ENCODE measurements at places on chromosomes 3 and 15. TPM values are rescaled to one million over a fixed set of nuclear protein-coding genes. Genes with fewer than 3 reads are reported as not detected.
A peak's percentile ranks its signal among the peaks of the same experiment; 100 is the strongest.

DNA sequence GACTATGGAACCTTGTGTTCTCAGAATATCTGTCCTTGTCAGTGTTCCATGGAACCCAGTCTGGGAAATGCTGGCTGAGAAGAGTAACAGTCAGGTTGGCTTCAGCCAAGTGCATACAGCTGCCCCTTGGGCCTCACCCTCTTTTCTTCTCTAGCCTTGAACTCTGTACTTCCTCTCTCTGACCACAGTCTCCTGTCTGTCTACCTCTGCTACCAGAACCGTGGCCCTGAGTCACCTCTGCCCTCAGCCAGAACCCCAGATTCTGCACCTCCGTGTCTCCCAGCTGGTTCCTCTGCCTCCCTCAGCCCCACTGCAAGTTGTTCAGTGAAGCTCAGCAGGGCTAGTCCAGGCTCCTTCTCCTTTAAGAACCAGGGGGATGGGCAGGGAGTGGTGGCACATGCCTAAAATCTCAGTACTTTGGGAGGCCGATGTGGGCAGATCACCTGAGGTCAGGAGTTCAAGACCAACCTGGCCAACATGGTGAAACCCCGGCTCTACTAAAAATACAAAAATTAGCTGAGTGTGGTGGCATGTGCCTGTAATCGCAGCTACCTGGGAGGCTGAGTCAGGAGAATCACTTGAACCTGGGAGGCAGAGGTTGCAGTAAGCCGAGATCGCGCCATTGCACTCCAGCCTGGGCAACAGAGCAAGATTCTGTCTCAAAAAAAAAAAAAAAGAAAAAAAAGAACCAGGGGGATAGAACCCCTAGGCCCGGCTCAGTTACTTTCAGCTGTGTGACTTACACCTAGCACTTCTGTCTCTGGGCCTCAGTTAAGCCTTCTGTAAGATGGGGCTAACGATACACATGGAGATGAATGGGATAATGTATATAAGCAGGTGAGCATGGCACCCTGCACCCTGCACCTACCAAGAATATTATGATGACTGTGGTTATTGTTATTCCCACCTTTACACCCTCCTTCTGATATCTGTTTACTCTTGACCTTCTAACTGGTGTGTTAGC, 24.3 kb upstream of the TATDN2 start:
- peaks cover 30% of the 10 kb centered on the region for H3K4me1 ChIP-seq
- H3K4me3 ChIP-seq: no peak overlapping the region
- H3K27me3 ChIP-seq: no peaks in the 10 kb centered on the region
- H3K36me3 ChIP-seq: no peaks in the 10 kb centered on the region
- no peak overlapping the region for H3K27ac ChIP-seq
- DNase-seq: no peak

DNA sequence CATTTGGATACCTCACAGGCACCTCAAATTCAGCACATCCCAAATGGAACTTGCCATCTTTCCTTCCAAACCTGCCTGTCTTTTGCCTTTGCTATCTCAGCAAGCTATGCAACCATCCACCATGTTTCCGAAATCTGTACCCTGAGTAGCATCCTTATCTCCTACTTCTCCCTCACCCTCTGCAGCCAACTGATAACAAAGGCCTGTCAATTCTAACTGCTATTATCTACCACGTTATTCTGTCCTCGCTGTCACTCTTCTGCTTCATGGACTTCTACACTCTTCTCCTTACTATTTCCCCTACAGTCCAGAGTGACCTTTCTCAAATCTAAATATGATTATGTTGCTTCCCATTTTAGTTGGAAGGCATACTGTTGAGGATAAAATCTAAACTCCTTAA, 25.5 kb upstream of the TAFA4 start:
- no peaks in the 10 kb centered on the region for H3K27me3 ChIP-seq

GRCh38 chr3:120177151-120177550, 82.9 kb upstream of the GSK3B start:
- DNase-seq: no peak
- H3K4me3 ChIP-seq: no peak overlapping the region
- no peaks in the 10 kb centered on the region for H3K36me3 ChIP-seq
- H3K4me1 ChIP-seq: no peaks in the 10 kb centered on the region
- no peak overlapping the region for H3K27ac ChIP-seq

- H3K27me3 ChIP-seq: no peaks in the 10 kb centered on the region
- no peaks in the 10 kb centered on the region for H3K36me3 ChIP-seq
- H3K4me1 ChIP-seq: no peaks in the 10 kb centered on the region
- H3K4me3 ChIP-seq: no peak overlapping the region
- H3K27ac ChIP-seq: no peak overlapping the region
Measured at GRCh38 chr3:140341817-140342403, 336.0 kb upstream of the TRIM42 start.

- H3K36me3 ChIP-seq: no peaks in the 10 kb centered on the region
- H3K27ac ChIP-seq: no peak overlapping the region
- no peak for DNase-seq
- no peak overlapping the region for H3K4me3 ChIP-seq
- H3K4me1 ChIP-seq: peaks cover 1% of the 10 kb centered on the region
- H3K27me3 ChIP-seq: no peaks in the 10 kb centered on the region
Measured at GRCh38 chr3:33792167-33792892, 6.1 kb upstream of the PDCD6IP start.

DNA sequence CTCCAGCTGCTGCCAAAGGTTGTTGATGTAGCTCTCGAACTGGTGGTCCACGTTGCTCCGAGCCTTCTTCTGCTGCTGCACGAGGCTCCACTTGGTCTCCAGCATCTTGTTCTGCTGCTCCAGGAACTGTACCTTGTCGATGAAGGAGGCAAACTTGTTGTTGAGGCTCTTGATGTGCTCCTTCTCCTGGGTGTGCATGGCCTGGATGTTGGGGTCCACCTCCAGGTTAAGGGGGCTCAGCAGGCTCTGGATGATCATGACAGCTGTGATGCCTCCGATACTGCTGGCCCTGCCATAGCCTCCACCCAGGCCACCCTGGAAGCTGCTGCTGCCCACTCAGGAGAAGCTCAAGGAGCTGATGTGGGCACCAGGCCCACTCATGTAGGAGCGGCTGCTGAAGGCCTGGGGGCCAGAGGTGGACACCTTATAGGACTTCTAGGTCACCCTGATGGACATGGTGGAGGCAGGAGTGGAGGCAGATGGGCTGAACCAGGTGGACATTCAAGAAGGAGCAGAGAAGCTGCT, 14.9 kb upstream of the PSTPIP1 start:
- no peaks in the 10 kb centered on the region for H3K27me3 ChIP-seq
- H3K36me3 ChIP-seq: no peaks in the 10 kb centered on the region
- DNase-seq: no peak
- H3K27ac ChIP-seq: no peak overlapping the region
- no peaks in the 10 kb centered on the region for H3K4me1 ChIP-seq
- H3K4me3 ChIP-seq: no peak overlapping the region

DNA sequence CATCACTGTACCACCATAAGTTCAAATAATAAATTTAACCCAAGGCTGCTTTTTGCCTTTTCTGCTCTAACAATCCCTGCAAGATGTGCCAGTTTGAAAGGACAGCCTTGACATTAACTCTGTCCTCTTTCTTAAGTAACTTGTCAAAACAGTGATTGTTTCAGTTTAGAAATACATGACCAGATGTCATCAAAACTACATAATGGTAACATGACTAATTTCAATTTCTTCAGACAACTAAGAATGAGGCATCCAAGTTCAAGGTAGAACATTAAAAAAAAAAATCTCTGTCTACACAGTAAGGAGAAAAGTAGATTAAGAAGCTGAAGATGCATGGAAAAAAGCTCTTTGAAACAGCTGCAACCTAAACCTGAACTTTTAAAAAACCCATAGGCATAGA, 47.4 kb downstream of the SHQ1 start:
- no peaks in the 10 kb centered on the region for H3K36me3 ChIP-seq
- H3K4me1 ChIP-seq: no peaks in the 10 kb centered on the region
- no peak overlapping the region for H3K27ac ChIP-seq
- no peaks in the 10 kb centered on the region for H3K27me3 ChIP-seq

GRCh38 chr3:181050738-181051137, 61.2 kb upstream of the DNAJC19 start:
- H3K4me1 ChIP-seq: no peaks in the 10 kb centered on the region
- H3K27me3 ChIP-seq: no peaks in the 10 kb centered on the region
- no peak for DNase-seq
- H3K36me3 ChIP-seq: no peaks in the 10 kb centered on the region
- H3K27ac ChIP-seq: no peak overlapping the region
- no peak overlapping the region for H3K4me3 ChIP-seq

The ZNF80 gene
- not detected for polyA plus RNA-seq

DNA sequence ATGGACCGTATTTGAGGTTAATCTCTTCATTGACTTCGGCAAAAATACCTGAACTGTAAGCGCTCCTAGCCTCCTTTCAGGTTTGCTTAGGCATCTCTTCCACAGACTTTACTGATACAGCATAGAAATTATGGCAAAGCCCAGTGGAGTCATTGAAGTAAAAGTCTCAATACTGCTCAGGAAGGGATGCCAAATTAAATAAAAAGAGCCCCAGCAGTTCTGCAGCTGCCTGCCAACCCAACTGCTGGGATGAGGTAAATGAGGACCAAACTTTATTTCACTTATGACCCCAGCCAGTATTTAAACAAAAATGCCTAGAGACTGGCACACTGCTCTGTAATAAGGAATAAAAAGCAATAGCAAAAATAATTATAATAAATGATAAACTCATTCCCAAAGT, 65.4 kb downstream of the IQCH start:
- no peak for DNase-seq
- H3K36me3 ChIP-seq: no peaks in the 10 kb centered on the region
- H3K27ac ChIP-seq: no peak overlapping the region
- no peak overlapping the region for H3K4me3 ChIP-seq
- no peaks in the 10 kb centered on the region for H3K4me1 ChIP-seq

DNA sequence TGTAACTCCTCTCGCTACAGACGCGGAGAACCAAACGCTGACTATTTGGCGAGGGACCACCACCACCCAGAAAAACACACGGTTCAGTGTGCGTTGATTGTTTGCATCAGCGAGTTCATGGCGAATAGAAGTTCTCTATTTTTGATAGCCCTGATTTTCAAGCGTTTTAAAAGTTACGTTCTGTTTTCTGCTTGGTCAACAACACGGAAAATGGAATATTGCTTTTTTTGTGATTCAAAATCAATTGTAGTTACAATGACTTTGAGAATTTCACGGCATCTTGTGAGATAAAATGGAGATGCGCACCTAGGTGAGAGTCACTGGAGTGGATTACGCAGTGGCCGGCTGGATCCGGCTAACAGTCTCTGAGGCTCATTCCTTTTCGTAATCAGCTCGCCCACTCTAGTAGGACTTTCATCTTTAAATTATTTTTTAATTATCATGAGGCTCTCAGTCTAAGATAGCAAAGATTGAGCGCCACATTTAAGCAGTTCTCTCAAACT, 54.8 kb downstream of the CCDC54 start:
- no peaks in the 10 kb centered on the region for H3K36me3 ChIP-seq
- no peaks in the 10 kb centered on the region for H3K27me3 ChIP-seq
- peaks cover 11% of the 10 kb centered on the region for H3K4me1 ChIP-seq
- H3K27ac ChIP-seq: peak overlapping the region; percentile 45
- DNase-seq: no peak

The FANCD2OS gene
- polyA plus RNA-seq: not detected

GRCh38 chr3:184786280-184786941, 25.6 kb upstream of the VPS8 start:
- H3K36me3 ChIP-seq: no peaks in the 10 kb centered on the region
- no peak overlapping the region for H3K27ac ChIP-seq
- no peaks in the 10 kb centered on the region for H3K27me3 ChIP-seq

- no peaks in the 10 kb centered on the region for H3K36me3 ChIP-seq
- no peaks in the 10 kb centered on the region for H3K27me3 ChIP-seq
- no peak overlapping the region for H3K27ac ChIP-seq
Measured at GRCh38 chr3:66152336-66152735, 68.5 kb upstream of the SLC25A26 start.

The MESP2 gene
- polyA plus RNA-seq: not detected

GRCh38 chr15:42141795-42142667, 14.4 kb downstream of the PLA2G4F start:
- no peaks in the 10 kb centered on the region for H3K27me3 ChIP-seq
- no peaks in the 10 kb centered on the region for H3K4me1 ChIP-seq
- no peak overlapping the region for H3K27ac ChIP-seq

DNA sequence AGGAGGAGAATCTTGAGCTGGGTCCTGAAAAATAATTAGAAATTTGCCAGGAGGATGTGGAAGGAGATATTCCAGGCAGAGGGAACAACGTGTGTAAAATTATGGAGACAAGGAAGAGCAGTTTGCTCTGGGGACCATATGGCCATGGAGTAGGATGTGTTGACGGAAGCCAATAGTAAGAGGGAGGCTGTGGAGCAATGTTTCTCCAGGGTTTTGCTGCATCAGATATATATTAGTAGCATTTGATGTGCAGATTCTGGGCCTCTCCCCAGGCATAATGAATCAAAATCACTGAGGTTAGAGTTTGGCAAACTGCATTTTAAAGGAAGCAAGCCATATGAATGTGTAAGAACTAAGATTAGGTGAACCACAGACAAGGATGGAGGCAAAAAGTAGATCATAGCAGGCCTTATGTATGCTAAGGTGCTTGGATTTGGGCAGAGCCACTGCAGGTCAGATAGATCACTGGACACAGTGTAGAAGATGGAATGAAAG, 192.9 kb upstream of the IL12A start:
- no peaks in the 10 kb centered on the region for H3K27me3 ChIP-seq
- no peak overlapping the region for H3K4me3 ChIP-seq
- no peak for DNase-seq
- no peaks in the 10 kb centered on the region for H3K36me3 ChIP-seq
- no peaks in the 10 kb centered on the region for H3K4me1 ChIP-seq

The GRK7 gene
- polyA plus RNA-seq: not detected

The C3orf49 gene
- polyA plus RNA-seq: not detected

DNA sequence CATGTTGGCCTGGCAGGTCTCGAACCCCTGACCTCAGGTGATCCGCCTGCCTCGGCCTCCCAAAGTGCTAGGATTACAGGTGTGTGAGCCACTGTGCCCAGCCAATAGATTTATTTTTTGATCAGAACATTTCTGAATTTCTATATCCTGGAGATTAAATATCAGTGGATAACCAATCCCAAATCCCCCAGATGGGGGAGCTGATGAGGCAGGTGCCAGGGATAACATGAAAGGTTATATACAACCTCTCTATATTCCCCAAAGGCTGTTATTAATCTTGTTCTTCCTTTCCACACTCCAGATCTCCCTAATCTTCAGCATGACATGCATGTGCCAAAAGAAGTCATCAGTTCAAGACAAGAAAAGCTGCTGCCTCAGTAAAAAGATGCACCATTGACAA, 112.3 kb downstream of the WDR76 start:
- H3K27ac ChIP-seq: no peak overlapping the region
- DNase-seq: no peak
- no peak overlapping the region for H3K4me3 ChIP-seq
- no peaks in the 10 kb centered on the region for H3K4me1 ChIP-seq
- no peaks in the 10 kb centered on the region for H3K36me3 ChIP-seq

- DNase-seq: no peak
- no peaks in the 10 kb centered on the region for H3K36me3 ChIP-seq
- H3K27ac ChIP-seq: no peak overlapping the region
- no peaks in the 10 kb centered on the region for H3K27me3 ChIP-seq
Measured at GRCh38 chr15:40872791-40873693, 992 bp downstream of the RHOV start.

- H3K4me1 ChIP-seq: no peaks in the 10 kb centered on the region
- H3K27ac ChIP-seq: no peak overlapping the region
- DNase-seq: no peak
- no peaks in the 10 kb centered on the region for H3K27me3 ChIP-seq
- no peak overlapping the region for H3K4me3 ChIP-seq
- H3K36me3 ChIP-seq: no peaks in the 10 kb centered on the region
Measured at GRCh38 chr3:54004335-54004734, 112.7 kb upstream of the SELENOK start.

The SPRED1 gene
- not detected for polyA plus RNA-seq

- peaks cover 6% of the 10 kb centered on the region for H3K4me1 ChIP-seq
- no peak overlapping the region for H3K4me3 ChIP-seq
- H3K27me3 ChIP-seq: no peaks in the 10 kb centered on the region
- H3K27ac ChIP-seq: no peak overlapping the region
- H3K36me3 ChIP-seq: no peaks in the 10 kb centered on the region
- no peak for DNase-seq
Measured at GRCh38 chr3:8768364-8769087, 887 bp downstream of the OXTR start.

Data from naive thymus-derived CD4-positive, alpha-beta T cell (primary cell).